Central memory CD8-positive, alpha-beta T cell (primary cell): ENCODE measurements at places on chromosomes 2 and 18.
A peak's percentile ranks its signal among the peaks of the same experiment; 100 is the strongest.

GRCh38 chr2:32482471-32482870, 125.6 kb downstream of the BIRC6 start:
- H3K4me1 ChIP-seq = no peaks in the 10 kb centered on the region
- no peak overlapping the region for H3K4me3 ChIP-seq
- H3K27me3 ChIP-seq = no peaks in the 10 kb centered on the region

DNA sequence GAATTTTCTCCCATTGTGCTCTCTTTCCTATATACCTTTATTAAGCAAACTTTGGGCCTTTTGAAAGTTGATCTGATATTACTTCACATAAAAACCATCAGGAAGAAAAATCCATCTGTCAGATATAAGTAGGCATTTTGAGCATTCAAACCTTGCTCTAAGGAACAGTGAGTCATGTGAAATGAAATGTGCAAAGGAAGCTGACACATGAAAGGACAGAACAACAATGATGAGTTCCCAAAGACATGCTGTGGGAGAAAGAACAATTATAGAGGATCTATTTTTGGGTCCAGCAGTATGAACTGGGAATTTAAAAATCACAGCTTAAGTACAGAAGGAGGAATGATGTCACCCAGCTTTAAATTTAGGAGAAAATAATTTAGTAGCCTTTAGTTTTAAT, 18.1 kb downstream of the CALCRL start:
- H3K27me3 ChIP-seq = no peaks in the 10 kb centered on the region
- no peak for DNase-seq
- no peak overlapping the region for H3K4me3 ChIP-seq
- H3K27ac ChIP-seq = no peak overlapping the region
- H3K4me1 ChIP-seq = no peaks in the 10 kb centered on the region
- no peaks in the 10 kb centered on the region for H3K36me3 ChIP-seq

DNA sequence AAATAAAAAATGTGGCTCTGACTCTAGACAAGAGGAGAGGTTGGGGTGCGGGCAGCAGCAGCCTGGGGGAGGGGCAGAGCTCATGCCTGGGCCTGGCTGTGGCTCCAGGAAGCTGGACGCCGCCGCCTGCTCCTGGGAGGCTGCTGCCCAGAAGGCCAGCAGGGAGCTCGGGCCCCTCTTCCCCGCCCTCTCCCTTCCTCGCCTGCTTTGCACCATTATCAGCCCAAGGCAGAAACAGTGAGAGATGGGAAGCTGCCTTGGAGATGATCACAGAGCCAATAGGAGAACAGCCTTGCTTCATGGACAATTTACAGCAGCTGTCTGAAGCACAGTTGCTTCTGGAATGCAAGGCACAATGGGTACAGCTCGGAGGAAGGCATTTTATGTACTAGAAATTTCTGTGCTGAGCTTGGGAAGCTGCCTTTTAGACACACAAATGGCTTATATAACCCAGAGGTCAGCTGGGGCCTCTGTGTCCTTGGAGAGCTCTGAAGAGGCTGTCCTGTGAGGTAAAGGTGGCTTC, 55.3 kb upstream of the AFF3 start:
- H3K27me3 ChIP-seq = peaks cover 15% of the 10 kb centered on the region
- no peak overlapping the region for H3K4me3 ChIP-seq
- no peak for DNase-seq
- no peaks in the 10 kb centered on the region for H3K36me3 ChIP-seq

GRCh38 chr2:70301344-70302194, at the start of gene FAM136A:
FAM136A (minus strand) TSS chr2:70302067; CDS start chr2:70302011, 56 bp downstream.
- H3K27me3 ChIP-seq = no peaks in the 10 kb centered on the region
- H3K4me1 ChIP-seq = peaks cover 16% of the 10 kb centered on the region
- H3K36me3 ChIP-seq = peaks cover 31% of the 10 kb centered on the region
- peak within 1 kb of the TSS; percentile 89 for H3K4me3 ChIP-seq
- DNase-seq = peak; percentile 86

GRCh38 chr2:105478670-105479069, 79.8 kb upstream of the FHL2 start:
- H3K27ac ChIP-seq = no peak overlapping the region
- peaks cover 38% of the 10 kb centered on the region for H3K27me3 ChIP-seq
- no peaks in the 10 kb centered on the region for H3K4me1 ChIP-seq
- H3K36me3 ChIP-seq = no peaks in the 10 kb centered on the region
- no peak overlapping the region for H3K4me3 ChIP-seq
- no peak for DNase-seq

- no peak overlapping the region for H3K4me3 ChIP-seq
- H3K4me1 ChIP-seq = no peaks in the 10 kb centered on the region
- no peak for DNase-seq
- peaks cover 3% of the 10 kb centered on the region for H3K36me3 ChIP-seq
These were observed 414.6 kb downstream of the TMEM182 start for GRCh38 chr2:103176294-103176915.

GRCh38 chr2:46779447-46779941, 136.1 kb downstream of the MCFD2 start:
- H3K4me3 ChIP-seq = no peak overlapping the region
- H3K4me1 ChIP-seq = no peaks in the 10 kb centered on the region
- H3K27me3 ChIP-seq = peaks cover 70% of the 10 kb centered on the region
- no peak for DNase-seq
- H3K27ac ChIP-seq = no peak overlapping the region
- peaks cover 2% of the 10 kb centered on the region for H3K36me3 ChIP-seq

GRCh38 chr2:604385-604784, 72.8 kb downstream of the TMEM18 start:
- H3K4me3 ChIP-seq = no peak overlapping the region
- DNase-seq = no peak

DNA sequence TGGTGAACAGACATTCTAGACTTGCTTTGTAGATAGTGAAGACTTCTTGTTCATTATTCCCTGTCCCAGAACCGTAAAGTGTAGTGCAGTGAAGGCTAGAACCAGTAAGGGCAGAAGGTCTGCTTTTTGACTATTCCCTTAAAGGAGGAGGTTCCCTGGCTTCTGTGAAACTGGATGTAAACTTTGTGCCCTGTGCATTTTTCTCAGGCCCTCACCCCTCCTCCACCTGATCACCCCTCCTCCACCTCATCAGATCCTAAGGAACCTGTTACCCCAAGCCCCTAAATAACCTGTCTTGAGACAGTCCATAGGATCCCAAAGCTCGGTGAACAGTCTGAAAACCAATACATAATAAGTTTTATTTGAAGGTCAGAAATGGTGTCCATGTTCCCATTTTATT, 33.7 kb downstream of the SFT2D3 start:
- no peak overlapping the region for H3K27ac ChIP-seq
- H3K36me3 ChIP-seq = peaks cover 13% of the 10 kb centered on the region
- no peak overlapping the region for H3K4me3 ChIP-seq
- no peak for DNase-seq
- no peaks in the 10 kb centered on the region for H3K27me3 ChIP-seq

DNA sequence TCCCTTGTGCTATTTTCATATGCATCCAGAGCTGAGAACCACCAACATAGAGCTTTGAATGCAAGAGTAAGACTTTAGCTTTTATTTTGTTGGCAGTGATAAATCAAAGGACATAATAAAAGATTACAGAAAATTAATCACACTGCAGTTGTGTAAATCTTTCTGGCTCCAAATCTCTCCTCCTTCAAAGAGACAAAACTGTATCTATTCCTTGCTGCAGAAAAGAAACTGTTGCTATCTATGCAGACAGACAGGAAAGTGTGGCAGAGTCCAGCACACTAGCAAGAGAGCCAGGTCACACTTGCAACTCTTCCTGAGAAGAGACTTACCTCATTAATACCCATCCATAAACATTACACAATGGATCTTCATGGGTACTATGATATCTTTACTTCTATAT, 57.5 kb downstream of the DTNB start:
- H3K4me3 ChIP-seq = no peak overlapping the region
- no peaks in the 10 kb centered on the region for H3K4me1 ChIP-seq

DNA sequence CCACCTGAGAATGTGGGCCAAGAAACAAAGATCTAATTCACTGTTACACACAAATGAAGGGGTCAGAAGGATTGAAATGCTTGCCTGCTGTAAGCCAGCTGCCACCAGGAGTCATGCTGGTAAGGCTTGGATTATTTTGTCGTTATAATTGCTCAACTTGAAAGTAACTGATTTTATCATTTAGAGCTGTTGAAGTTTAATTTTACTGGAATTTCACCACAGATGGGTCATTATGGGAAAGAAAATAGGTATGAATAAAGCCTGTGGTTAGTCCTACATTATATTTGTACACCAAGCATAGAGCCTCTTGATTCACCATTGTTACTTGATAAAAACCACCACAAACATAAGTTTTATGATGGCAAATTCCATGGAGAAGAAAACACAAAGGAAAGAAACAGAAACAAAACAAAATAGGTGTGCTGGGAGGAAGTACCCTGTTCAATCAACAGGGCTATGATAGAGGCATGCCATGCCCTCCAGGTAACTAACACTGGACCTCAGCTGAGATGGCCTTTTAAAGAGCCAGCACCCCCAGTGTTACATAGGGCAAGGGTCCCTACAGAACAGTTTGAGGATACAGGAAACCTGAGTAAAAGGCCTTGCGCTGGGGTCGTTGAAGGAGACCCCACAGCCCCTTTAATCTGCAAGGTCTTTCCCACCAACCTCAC, 3.0 kb downstream of the CLEC4F start:
- H3K36me3 ChIP-seq = no peaks in the 10 kb centered on the region
- no peak for DNase-seq
- H3K4me1 ChIP-seq = no peaks in the 10 kb centered on the region
- H3K27me3 ChIP-seq = no peaks in the 10 kb centered on the region
- H3K4me3 ChIP-seq = no peak overlapping the region

DNA sequence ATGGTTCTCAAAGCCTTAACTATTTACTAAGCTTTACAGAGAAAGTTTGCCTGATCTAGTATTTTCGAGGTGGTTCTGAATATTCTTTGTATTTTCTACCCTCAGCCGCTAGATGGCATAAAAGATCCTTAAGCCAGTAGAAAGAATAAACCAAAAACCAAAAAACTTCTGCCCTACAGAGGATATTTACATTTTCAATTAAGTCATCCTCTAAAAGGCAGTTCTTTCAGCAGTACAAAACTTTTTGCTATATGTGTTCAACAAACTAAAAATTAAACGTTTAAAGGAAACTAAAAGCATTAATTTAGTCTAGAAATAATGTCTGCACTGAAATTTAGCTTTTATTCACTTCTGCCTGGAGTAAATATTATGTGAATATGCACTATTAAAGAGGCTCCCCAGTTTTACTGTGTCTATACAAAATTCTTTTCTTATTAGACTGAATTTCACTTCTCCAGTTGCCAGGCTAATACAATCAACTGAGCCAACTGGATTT, 297.5 kb downstream of the PIEZO2 start:
- H3K27ac ChIP-seq = no peak overlapping the region
- peaks cover 37% of the 10 kb centered on the region for H3K27me3 ChIP-seq
- DNase-seq = no peak
- H3K4me3 ChIP-seq = no peak overlapping the region
- H3K36me3 ChIP-seq = no peaks in the 10 kb centered on the region
- no peaks in the 10 kb centered on the region for H3K4me1 ChIP-seq

- H3K27me3 ChIP-seq = no peaks in the 10 kb centered on the region
- no peak overlapping the region for H3K4me3 ChIP-seq
- no peak for DNase-seq
- H3K27ac ChIP-seq = no peak overlapping the region
- H3K36me3 ChIP-seq = no peaks in the 10 kb centered on the region
These were observed 153.8 kb upstream of the TACR1 start for GRCh38 chr2:75353131-75353530.

DNA sequence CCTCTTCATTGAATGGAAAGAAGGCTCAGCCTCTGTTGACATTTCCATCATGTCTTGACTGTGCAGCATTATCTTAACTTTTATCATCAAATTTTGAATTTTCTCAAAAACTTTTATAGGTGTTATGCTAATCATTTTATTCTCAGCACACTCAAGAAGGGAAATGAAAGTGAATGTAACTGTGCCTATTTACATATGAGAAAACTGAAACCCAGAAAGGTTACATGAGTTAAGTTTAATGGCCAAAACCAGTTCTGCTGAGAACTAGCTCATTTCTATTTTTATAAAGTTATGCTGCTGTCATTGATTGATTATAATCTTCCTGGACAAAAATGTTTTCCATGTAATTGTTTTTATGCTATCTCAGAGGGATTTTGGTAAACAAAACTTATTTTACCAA, 618.8 kb upstream of the NRXN1 start:
- no peak for DNase-seq
- no peaks in the 10 kb centered on the region for H3K36me3 ChIP-seq
- no peak overlapping the region for H3K4me3 ChIP-seq
- H3K27ac ChIP-seq = no peak overlapping the region
- H3K27me3 ChIP-seq = no peaks in the 10 kb centered on the region
- H3K4me1 ChIP-seq = no peaks in the 10 kb centered on the region

GRCh38 chr2:138182250-138182936, 218.1 kb downstream of the HNMT start:
- H3K4me3 ChIP-seq = no peak overlapping the region
- H3K4me1 ChIP-seq = no peaks in the 10 kb centered on the region
- DNase-seq = no peak
- H3K27ac ChIP-seq = no peak overlapping the region
- H3K36me3 ChIP-seq = no peaks in the 10 kb centered on the region

DNA sequence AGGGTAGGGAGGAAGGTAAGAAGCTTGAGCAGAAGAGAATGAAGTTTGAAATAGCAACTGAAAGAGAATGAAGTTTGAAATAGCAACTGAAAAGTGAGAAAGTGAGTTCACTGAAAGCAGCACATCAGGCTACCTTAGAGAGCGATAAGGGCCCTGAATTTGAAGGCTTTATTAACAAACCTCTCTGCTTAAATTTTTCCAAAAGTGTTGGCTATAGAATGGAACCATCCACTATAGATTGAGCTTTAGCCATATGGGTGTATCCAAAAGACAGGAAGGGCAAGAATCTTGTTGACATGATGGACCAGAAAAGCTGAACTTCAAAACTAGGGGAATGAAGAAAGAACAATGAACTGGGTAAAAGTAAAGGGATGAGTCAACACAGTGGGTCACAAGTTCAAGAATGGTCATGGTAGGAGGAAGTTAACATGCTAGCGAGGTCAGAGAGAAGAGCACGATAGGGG, 122.5 kb downstream of the ASXL3 start:
- no peaks in the 10 kb centered on the region for H3K27me3 ChIP-seq
- no peak for DNase-seq
- H3K4me3 ChIP-seq = no peak overlapping the region

DNA sequence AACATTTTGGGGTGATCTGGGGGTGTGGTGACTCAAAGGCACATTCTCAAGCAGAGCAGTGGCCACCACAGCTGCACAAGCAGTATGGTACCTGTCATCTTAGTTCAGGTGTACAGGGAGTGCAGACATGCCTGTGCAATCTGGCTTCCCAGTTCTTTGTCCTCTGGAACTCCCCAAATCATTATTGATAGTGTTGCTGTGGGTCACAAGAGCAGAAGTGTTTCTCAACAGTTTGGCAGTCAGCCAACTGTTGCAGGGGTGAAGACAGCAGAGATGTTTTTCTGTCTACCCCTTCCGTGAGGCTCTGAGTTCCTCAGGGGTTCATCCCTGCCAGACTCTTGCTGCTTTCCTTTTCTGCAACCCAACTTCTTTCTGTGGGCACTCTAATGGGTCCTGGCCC, 206.5 kb upstream of the ZSWIM2 start:
- H3K4me1 ChIP-seq = no peaks in the 10 kb centered on the region
- no peaks in the 10 kb centered on the region for H3K36me3 ChIP-seq
- no peak for DNase-seq

- no peaks in the 10 kb centered on the region for H3K27me3 ChIP-seq
- H3K4me1 ChIP-seq = no peaks in the 10 kb centered on the region
- no peak overlapping the region for H3K4me3 ChIP-seq
- no peak overlapping the region for H3K27ac ChIP-seq
- no peaks in the 10 kb centered on the region for H3K36me3 ChIP-seq
These were observed 230.7 kb downstream of the AFF3 start for GRCh38 chr2:99911736-99912135.

GRCh38 chr2:95287806-95288205, 9.3 kb upstream of the KCNIP3 start:
- no peak for DNase-seq
- no peaks in the 10 kb centered on the region for H3K27me3 ChIP-seq
- H3K27ac ChIP-seq = no peak overlapping the region
